Upper lobe of right lung (tissue), 1 donor: ENCODE measurements at places on chromosomes 13 and 19. TPM values are rescaled to one million over a fixed set of nuclear protein-coding genes. Genes with fewer than 3 reads are reported as not detected.

DNA sequence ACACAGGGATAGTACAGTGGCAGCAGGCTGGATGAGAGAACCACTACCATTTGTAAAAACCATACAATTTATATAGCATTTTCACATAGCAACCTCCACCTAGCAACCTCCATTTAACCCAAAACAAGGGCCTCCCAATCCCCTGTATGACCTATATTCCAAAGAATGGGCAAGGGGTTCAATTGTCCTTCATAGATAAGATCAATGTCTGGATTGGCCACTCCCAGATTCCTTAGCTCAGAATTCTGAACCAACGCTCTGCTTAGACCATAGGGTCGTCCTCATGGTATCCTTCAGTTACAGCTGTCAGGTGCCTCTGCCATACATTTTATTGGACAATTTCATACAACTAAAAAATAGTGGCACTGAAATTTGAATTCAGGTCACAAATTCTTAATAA is 166.2 kb downstream of the KCTD12 start:
- no peaks in the 10 kb centered on the region for H3K36me3 ChIP-seq
- H3K27ac ChIP-seq: no peak overlapping the region
- DNase-seq: no peak
- no peaks in the 10 kb centered on the region for H3K27me3 ChIP-seq
- H3K4me1 ChIP-seq: peaks cover 25% of the 10 kb centered on the region
- no peak overlapping the region for H3K4me3 ChIP-seq

GRCh38 chr13:31172001-31172400 is 10.3 kb upstream of the HSPH1 start:
- no peaks in the 10 kb centered on the region for H3K36me3 ChIP-seq
- no peak for DNase-seq
- H3K27ac ChIP-seq: no peak overlapping the region

DNA sequence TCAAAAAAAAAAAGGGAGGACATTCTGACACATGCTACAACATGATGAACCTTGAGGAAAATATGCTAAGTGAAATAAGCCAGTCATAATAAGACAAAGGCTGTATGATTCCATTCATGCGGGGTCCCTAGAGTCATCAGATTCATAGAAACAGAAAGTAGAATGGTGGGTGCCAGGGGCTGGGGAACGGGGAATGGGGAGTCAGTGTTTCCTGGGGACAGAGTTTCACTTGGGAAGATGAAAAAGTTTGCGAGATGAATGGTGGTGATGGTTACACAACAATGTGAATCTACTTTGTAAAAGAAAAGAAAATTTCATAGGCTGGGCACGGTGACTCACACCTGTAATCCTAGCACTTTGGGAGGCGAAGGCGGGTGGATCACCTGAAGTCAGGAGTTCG is 6.1 kb upstream of the CLEC4G start:
- no peaks in the 10 kb centered on the region for H3K36me3 ChIP-seq
- H3K27me3 ChIP-seq: no peaks in the 10 kb centered on the region
- peaks cover 3% of the 10 kb centered on the region for H3K4me1 ChIP-seq
- no peak overlapping the region for H3K4me3 ChIP-seq
- peak; percentile 21 for DNase-seq
- no peak overlapping the region for H3K27ac ChIP-seq

DNA sequence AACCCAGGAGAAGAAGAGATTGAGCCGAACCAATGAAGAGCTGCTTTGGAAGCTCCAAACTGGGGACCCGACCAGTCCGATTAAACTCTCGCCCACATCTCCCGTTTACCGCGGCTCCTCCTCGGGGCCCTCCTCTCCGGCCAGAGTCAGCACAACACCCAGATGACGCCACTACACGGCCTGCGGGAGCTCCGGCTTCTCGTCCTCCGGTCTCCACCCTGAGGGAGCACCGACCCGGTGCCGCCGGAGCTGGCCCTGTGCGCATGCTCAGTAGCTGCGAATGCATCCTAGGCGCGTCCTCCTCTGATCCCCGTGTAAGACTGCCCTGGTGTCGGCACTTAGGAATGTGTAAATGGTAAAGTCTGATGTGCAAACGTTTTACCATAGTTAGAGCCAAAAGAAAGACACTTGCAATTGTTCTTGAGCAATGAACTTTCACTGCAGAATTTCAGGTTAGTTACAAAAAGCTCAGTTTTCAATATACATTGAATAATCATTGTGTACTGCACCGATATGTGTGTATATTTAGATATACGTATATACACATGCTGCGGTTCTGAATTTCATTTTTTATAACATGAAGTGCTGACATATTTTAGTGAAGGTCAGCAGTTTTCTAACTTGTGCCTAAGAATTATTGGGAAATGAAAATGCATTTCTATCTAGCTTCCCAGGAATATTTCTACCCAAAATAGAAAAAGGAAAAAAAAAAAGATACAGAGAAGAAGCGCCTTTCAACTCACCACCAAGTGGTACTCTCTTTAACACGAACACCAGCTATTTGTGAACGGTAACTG is 92.2 kb downstream of the SLC7A1 start:
- DNase-seq: no peak
- H3K27ac ChIP-seq: no peak overlapping the region

GRCh38 chr19:958967-959855 is 24.9 kb upstream of the WDR18 start:
- no peaks in the 10 kb centered on the region for H3K27me3 ChIP-seq
- H3K4me3 ChIP-seq: no peak overlapping the region
- no peaks in the 10 kb centered on the region for H3K36me3 ChIP-seq
- DNase-seq: no peak

DNA sequence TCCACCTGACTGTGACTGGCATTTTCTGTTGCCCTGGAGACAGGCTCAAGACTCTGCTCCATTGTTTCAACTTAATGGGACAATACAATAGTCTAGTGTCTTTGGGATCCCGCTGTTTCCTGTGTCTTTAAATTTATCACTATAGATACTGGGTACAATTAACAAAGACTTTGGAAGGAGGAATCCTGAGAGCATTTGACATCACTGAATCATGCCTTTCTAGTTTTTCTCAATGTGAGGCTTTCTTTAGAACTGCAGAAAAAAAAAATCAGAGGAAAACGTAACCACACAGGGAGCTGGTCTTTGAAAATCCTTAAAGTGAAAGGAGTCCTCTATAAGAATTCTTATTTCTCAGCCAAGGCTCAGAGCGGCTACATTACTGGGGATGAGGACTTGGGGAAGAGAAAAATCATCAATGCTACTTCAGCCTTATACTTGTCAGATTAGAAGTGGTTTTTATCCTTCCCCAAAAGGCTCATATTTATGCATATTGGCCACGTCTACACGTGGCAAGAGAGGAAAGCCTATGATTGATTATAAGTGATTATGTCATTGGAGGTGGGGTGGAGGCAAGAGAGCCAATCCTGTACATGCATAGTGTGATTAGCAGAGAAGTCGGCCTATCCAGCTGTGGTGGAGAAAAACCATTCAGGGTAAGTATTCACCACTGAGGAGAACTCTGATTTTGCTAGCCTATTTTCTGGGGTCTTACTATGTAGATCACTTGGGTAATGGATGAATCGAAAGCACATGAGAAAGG is 34.4 kb upstream of the UBL3 start:
- no peak overlapping the region for H3K4me3 ChIP-seq
- H3K4me1 ChIP-seq: no peaks in the 10 kb centered on the region
- DNase-seq: no peak
- H3K27ac ChIP-seq: no peak overlapping the region
- no peaks in the 10 kb centered on the region for H3K27me3 ChIP-seq
- no peaks in the 10 kb centered on the region for H3K36me3 ChIP-seq

GRCh38 chr13:113006660-113007059 is 37.6 kb downstream of the MCF2L start:
- DNase-seq: no peak
- peaks cover 1% of the 10 kb centered on the region for H3K4me1 ChIP-seq
- no peak overlapping the region for H3K27ac ChIP-seq

ATP4B gene
- total RNA-seq: not detected

DNA sequence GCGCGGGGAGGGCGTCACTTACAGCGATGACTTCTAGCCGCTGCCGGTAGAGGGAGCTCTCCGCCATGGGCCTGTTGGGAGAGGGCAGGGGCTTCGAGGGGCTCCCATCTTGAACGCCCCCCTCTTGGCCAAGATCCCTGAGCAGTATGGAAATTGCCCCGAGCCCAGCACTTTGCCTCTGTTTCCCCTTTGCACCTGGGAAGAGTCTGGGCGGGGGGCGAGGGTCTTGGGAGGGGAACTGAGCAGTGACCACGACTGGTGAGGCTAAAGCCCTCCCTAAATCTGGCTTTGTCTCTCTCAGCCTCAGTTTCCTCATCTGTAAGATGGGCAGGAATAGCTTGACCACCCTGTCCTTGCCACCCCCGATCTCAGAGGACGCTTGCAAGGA is 2.8 kb downstream of the PALM3 start:
- DNase-seq: peak; percentile 67
- H3K4me1 ChIP-seq: no peaks in the 10 kb centered on the region
- H3K27me3 ChIP-seq: peaks cover 16% of the 10 kb centered on the region
- H3K4me3 ChIP-seq: no peak overlapping the region
- no peaks in the 10 kb centered on the region for H3K36me3 ChIP-seq
- H3K27ac ChIP-seq: no peak overlapping the region

- no peak overlapping the region for H3K27ac ChIP-seq
- no peaks in the 10 kb centered on the region for H3K4me1 ChIP-seq
- no peaks in the 10 kb centered on the region for H3K36me3 ChIP-seq
- DNase-seq: no peak
- no peak overlapping the region for H3K4me3 ChIP-seq
Measured at GRCh38 chr13:76349700-76350099, 536.5 kb downstream of the KCTD12 start.

RDH13 gene
- total RNA-seq: 30.0 TPM

CD70 gene
- 1.7 TPM for total RNA-seq

DNA sequence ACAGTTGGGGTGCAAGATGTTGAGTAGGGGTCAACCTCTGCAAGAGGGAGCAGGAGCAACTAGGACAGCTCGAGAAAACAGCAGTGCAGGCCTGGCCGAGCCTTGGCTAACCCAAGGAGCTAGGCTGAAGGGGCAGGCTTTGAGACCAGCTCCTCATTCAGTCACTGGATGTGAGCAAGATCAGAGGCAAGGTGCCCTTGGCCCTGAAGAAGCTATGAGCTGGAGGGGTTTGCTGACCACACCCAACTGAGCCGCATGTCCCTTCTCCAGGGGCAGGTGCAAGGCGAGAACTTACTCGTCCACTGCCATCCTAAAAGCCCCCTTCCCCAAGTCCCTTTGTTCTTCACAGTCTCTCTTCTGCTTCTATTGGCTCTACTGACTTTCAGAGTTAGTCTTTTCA is 126.1 kb upstream of the UBL3 start:
- no peaks in the 10 kb centered on the region for H3K36me3 ChIP-seq
- no peak for DNase-seq
- H3K27me3 ChIP-seq: no peaks in the 10 kb centered on the region
- H3K27ac ChIP-seq: no peak overlapping the region

- H3K4me3 ChIP-seq: no peak overlapping the region
- H3K4me1 ChIP-seq: no peaks in the 10 kb centered on the region
- H3K27ac ChIP-seq: no peak overlapping the region
- no peaks in the 10 kb centered on the region for H3K27me3 ChIP-seq
Measured at GRCh38 chr13:25324100-25324499, 22.7 kb downstream of the NUP58 start.

GRCh38 chr19:1840541-1841115 is 7.7 kb downstream of the REXO1 start:
- no peaks in the 10 kb centered on the region for H3K27me3 ChIP-seq
- no peak for DNase-seq
- H3K36me3 ChIP-seq: no peaks in the 10 kb centered on the region
- H3K4me3 ChIP-seq: peak overlapping the region; percentile 38

CEACAM21 gene
- 16.3 TPM for total RNA-seq

OR7C1 gene
- total RNA-seq: not detected

ARHGEF7 gene
- 63.2 TPM for total RNA-seq

GRCh38 chr19:4329858-4330257 is 8.8 kb downstream of the STAP2 start:
- no peaks in the 10 kb centered on the region for H3K27me3 ChIP-seq
- no peak overlapping the region for H3K27ac ChIP-seq
- no peak for DNase-seq
- H3K36me3 ChIP-seq: no peaks in the 10 kb centered on the region
- no peaks in the 10 kb centered on the region for H3K4me1 ChIP-seq

GRCh38 chr13:51249770-51250741 is 27.9 kb downstream of the FAM124A start:
- H3K27ac ChIP-seq: no peak overlapping the region
- no peak overlapping the region for H3K4me3 ChIP-seq
- no peaks in the 10 kb centered on the region for H3K4me1 ChIP-seq
- H3K36me3 ChIP-seq: no peaks in the 10 kb centered on the region
- H3K27me3 ChIP-seq: no peaks in the 10 kb centered on the region

DNA sequence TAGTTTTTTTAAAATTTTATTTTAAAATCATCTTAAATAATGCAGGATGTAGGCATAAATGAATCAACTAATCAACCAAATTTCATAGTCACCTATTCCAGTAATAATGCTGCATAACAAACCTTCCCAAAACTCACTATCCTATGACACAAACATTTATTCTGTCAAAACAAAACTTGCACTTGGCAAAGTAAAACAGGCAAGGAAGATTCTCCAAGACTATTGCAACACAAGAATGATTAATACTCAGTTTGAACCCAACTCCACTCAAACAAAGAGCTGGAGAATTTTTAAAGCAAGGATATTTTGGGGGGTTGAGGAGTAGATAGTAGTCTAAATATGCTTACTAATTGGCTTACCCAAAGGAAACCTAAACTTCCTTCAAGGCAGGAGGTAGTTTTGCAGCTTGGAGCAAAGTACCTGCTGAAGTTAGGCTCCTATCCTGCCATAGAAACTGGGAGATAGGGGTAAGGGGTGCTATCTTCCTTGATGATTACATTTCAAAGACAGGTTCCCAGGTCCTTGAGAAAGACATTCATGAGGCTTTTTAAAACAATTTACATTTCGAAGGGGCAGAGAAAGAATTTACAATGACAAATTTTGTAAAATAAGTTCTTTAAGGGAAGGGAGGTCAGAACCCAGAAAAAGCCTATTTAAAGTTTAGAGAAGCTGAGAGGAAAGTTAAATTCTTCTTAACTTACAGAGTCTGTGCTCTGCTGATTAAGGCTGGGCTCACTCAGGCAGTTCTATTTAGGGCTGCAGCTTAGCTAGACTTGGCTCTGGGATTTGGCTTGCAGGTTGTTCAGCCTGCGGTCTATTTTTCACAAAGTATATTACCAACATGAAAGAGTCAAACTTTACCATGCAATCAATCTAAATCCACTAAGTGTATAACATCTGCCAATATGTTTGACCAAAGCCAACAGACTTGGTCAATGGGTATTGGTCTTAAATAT is 549.0 kb downstream of the KCTD12 start:
- H3K4me3 ChIP-seq: no peak overlapping the region
- no peak for DNase-seq
- no peaks in the 10 kb centered on the region for H3K4me1 ChIP-seq
- no peak overlapping the region for H3K27ac ChIP-seq

IL17D gene
- 3.8 TPM for total RNA-seq

DNA sequence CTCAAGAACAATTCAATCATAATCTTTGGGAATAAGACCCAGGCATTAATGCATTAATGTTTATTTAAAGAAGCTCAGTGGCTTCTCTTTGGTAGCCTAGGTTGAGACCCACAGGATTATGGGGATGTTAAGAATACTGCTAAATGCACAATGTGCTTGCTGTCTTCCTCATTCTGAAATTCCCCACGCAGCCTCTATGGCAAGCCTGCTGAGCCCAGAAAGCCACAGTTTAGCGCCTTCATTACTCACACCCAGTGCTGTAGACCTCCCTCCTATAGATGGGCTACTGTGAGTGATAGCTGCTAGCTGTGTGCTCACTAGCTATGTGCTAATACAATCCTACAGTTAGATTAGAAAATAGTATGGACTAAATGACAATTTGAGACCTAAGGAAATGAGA is 90.6 kb downstream of the TNFSF13B start:
- no peak overlapping the region for H3K4me3 ChIP-seq
- H3K27ac ChIP-seq: no peak overlapping the region
- no peak for DNase-seq
- H3K27me3 ChIP-seq: no peaks in the 10 kb centered on the region
- no peaks in the 10 kb centered on the region for H3K36me3 ChIP-seq
